ENCODE measurements at places on chromosomes 2 and 18.

DNA sequence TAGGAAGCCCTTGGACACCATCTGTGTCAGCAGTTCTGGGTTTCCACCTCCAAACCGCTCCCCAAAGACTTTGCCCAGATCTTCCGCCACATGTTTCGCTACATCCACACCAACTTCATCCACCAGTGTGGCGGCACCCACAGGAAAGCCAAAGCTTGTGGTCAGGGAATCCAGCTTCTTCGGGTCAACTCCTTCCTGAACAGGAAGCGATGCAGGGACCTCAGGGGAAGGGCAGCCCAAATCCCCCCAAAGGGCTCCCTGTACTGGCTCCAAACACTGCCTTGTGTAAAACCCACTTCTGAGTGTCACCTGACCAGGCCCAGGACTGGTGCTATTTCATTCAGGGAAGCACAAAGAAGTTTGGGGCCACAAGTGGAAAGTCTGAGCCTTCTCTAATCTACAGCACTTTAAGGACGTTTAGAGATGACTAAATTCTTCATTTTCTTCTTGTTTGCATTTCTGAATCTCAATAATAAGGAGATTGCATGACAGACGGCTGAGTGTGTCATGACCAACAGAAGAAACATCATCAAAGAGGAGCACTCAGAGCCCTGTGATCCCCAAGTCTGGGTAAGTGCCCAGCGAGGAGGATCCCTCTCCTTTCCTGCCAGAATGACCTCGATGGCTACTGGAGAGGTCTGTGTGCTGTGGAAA lies 20.8 kb downstream of the GAREM2 start:
- DNase-seq: no peak

- DNase-seq: no peak
Measured at GRCh38 chr18:20971886-20972267, 139.7 kb downstream of the ROCK1 start.

GRCh38 chr2:233674314-233674713 lies 2.6 kb downstream of the UGT1A9 start:
- no peak for DNase-seq

DNA sequence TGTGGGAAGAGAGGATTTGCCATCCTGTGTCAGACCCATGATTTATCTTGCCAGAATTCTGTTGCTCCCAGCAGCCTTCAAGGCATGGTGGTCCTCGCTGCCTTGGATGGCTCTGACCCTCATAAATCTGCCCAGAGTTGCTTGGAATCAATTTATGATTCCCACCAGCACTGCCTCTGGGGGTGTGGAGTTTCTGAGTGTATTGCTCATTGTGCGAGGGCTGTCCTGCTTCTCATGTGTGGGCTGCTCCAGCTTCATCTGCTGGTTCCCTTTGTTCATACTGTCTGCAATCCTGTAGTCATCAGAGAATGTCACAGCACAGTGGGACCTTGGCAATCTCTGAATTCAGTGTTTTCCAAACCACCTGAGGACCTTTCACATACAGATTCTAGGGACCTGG lies 139.8 kb downstream of the CLIP4 start:
- no peak for DNase-seq

- peak; percentile 5 for DNase-seq
Measured at GRCh38 chr2:97713296-97714083, at the start of gene ZAP70. Gene ZAP70, plus strand, starts transcription at chr2:97713576. Its CDS starts 10,461 bp downstream, at chr2:97724037.

GRCh38 chr2:109385506-109385905 lies 228.3 kb downstream of the SEPTIN10 start:
- DNase-seq: no peak

- DNase-seq: peak; percentile 66
Measured at GRCh38 chr18:11654736-11655605, 34.1 kb upstream of the GNAL start.

- DNase-seq: no peak
Measured at GRCh38 chr2:33589444-33589843, 9.7 kb downstream of the FAM98A start.

GRCh38 chr2:142165790-142166189 lies 35.0 kb upstream of the LRP1B start:
- peak; percentile 66 for DNase-seq

- no peak for DNase-seq
Measured at GRCh38 chr18:58205443-58206160, 161.6 kb downstream of the NEDD4L start.

DNA sequence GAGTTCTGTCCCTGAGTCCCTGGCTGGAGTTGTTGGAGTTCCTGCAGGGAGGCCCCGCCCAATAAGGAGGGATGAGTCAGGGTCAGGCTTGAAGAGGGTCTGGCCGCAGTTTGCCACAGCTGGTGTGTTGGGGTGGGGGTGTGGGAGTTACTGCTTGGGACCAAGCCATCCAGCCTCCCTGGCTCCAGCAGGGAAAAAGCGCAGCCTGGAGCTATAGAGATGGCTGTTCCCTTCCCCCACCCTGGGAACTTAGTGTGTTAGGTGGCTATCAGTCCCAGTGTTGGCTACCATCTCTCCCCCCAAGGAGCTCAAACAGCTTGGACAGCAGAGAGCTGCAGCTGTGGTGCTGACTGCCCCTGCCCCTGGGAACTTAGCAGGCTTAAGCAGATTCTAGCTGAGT lies 13.2 kb upstream of the TANK start:
- DNase-seq: no peak

DNA sequence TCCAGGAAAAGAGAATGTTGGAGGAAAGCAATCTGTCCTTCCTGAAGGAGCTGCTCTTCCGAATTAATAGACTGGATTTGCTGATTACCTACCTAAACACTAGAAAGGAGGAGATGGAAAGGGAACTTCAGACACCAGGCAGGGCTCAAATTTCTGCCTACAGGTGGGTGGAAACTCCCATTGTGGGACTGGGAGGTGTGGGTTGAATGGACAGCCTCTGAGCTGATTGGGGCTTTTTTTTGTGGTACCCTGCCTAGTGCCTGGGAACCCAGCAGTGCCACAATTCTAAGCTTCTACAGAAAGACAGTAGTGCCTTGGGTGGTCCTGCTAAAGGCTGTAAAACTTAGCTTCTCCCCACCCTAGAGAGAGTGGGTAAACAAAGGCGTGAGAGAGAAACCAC lies 6.3 kb downstream of the CASP8 start:
- no peak for DNase-seq

- no peak for DNase-seq
Measured at GRCh38 chr2:39481611-39482010, 44.5 kb upstream of the MAP4K3 start.

- DNase-seq: no peak
Measured at GRCh38 chr2:232869138-232870017, 686 bp upstream of the SNORC start.

DNA sequence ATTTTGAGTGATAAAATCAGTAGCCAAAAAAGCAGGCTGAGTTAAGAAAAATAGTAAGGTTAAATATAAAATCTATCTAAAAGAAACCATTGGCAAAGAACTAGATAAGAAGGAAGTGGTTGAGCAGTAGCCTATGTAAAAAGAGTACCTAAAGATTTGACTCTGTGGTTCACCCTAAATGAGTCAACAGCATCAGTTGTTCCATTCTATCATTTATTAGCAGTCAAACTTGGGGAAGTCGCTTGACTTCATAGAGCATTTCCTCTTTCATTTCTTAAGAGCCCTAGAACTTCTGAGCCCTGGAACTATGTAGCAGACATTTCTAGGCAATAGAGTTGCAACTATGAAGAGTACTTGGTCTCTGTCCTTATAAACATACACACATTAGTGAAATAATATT lies 381.7 kb downstream of the NUP35 start:
- DNase-seq: no peak

GRCh38 chr2:37868866-37869265 lies 56.2 kb upstream of the RMDN2 start:
- DNase-seq: no peak

DNA sequence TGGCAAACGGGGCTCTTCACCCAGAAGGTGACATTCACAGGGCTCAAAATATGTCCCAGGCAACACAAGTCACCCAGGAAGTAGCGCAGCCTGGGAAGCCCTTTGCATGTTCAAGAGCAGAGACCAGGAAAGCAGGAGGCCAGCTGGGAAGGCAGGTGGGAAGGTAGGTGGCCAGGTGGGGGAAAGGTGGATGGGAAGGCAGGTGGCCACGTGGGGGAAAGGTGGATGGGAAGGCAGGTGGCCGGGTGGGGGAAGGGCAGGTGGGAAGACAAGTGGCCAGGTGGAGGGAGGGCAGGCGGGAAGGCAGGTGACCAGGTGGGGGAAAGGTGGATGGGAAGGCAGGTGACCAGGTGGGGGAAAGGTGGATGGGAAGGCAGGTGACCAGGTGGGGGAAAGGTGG lies 102.7 kb downstream of the ZNF516 start:
- peak; percentile 12 for DNase-seq

GRCh38 chr2:160910681-160911080 lies 249.5 kb upstream of the TANK start:
- no peak for DNase-seq

GRCh38 chr2:240477916-240478315 lies 42.5 kb downstream of the GPC1 start:
- peak; percentile 11 for DNase-seq

GRCh38 chr2:46422717-46423394 lies 56.5 kb upstream of the TMEM247 start:
- no peak for DNase-seq

- DNase-seq: no peak
Measured at GRCh38 chr2:68126561-68126960, 31.1 kb upstream of the PNO1 start.
